CD8-positive, alpha-beta memory T cell (primary cell): ENCODE measurements at places on chromosomes 1 and 21. TPM values are rescaled to one million over a fixed set of nuclear protein-coding genes. Genes with fewer than 3 reads are reported as not detected.

GRCh38 chr1:178644308-178645120, 80.5 kb upstream of the RALGPS2 start:
- H3K4me3 ChIP-seq: no peak overlapping the region
- DNase-seq: no peak
- H3K4me1 ChIP-seq: no peaks in the 10 kb centered on the region
- H3K27ac ChIP-seq: no peak overlapping the region
- no peaks in the 10 kb centered on the region for H3K27me3 ChIP-seq

DNA sequence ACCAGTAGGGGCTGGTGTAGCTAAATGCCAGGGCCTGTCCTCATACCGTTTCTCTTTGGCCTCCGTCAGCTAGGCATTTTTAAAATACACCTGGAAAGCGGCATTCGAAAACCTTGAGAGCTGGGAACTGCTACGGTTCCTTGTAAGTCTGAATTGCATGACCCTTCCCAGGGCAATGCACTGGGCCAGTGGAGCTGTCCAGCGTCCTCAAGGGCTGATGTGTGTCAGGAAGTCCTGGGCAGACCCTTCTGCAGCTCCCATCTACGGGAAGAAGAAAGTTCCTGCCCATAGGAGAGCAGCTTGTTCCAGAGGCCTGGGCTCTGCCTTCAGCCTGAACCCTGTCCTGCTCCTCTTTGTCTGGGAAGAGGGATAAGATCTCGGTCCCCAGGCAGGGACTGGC, 34.1 kb downstream of the UBASH3A start:
- H3K27me3 ChIP-seq: no peaks in the 10 kb centered on the region
- H3K36me3 ChIP-seq: peaks cover 68% of the 10 kb centered on the region
- no peak overlapping the region for H3K27ac ChIP-seq
- DNase-seq: no peak
- H3K4me1 ChIP-seq: peaks cover 20% of the 10 kb centered on the region
- no peak overlapping the region for H3K4me3 ChIP-seq

DNA sequence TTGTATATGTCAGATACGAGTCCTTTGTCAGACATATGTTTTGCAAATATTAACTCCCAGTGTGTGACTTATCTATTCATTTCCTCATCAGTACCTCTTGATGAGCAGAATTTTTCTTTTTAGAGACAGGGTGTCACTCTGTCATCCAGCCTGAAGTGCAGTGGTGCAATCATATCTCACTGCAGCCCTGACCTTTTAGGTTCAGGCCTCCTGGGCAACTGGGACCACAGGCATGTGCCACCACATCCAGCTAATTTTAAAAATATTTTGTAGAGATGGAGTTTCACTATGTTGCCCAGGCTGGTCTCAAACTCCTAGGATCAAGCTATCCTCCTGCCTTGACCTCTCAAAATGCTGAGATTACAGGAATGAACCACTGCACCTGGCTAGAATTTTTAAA, 93.0 kb downstream of the HLCS start:
- H3K4me1 ChIP-seq: no peaks in the 10 kb centered on the region
- H3K27ac ChIP-seq: no peak overlapping the region
- H3K4me3 ChIP-seq: no peak overlapping the region
- H3K27me3 ChIP-seq: no peaks in the 10 kb centered on the region
- H3K36me3 ChIP-seq: no peaks in the 10 kb centered on the region
- no peak for DNase-seq

- no peaks in the 10 kb centered on the region for H3K4me1 ChIP-seq
- DNase-seq: no peak
- H3K36me3 ChIP-seq: no peaks in the 10 kb centered on the region
- H3K4me3 ChIP-seq: no peak overlapping the region
- H3K27ac ChIP-seq: no peak overlapping the region
Observed at GRCh38 chr1:227958617-227959324, 11.0 kb upstream of the WNT9A start.

DNA sequence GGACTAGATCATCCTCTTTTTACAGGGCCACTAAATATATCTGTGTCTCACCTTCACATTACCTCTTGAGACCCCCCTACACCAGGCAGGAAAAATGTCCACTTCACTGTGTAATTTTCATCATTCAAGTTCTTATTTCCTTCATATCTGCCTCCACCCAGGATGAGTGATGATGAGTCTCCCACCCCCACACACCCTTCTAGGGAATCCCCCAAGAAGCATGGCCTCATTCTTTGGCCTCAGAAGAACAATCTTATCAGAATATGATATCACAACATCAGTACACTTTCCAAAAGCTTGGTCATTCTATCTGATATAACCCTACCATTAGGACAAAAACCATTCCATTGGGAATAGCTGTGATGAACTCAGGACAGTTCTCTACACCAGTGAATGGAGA, 170.3 kb upstream of the DUSP10 start:
- no peak overlapping the region for H3K4me3 ChIP-seq
- H3K27ac ChIP-seq: no peak overlapping the region
- no peaks in the 10 kb centered on the region for H3K36me3 ChIP-seq
- no peaks in the 10 kb centered on the region for H3K4me1 ChIP-seq
- no peaks in the 10 kb centered on the region for H3K27me3 ChIP-seq
- no peak for DNase-seq

DNA sequence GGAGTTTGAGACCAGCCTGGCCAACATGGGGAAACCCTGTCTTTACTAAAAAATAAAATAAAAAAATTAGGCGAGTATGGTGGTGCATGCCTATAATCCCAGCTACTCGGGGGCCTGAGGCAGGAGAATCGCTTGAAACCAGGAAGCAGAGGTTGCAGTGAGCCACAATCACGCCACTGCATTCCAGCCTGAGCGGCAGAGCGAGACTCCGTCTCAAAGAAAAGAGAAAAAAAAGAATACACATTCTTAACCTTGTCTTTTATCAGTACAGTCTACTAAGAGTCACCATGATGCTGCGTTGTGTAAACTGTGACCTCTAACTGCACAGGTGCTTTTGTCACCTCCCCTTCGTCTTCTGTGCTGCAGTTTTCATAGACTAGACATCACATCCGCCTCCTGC, 37.2 kb downstream of the PCNT start:
- H3K4me1 ChIP-seq: no peaks in the 10 kb centered on the region
- no peak overlapping the region for H3K4me3 ChIP-seq
- DNase-seq: no peak
- no peak overlapping the region for H3K27ac ChIP-seq

DNA sequence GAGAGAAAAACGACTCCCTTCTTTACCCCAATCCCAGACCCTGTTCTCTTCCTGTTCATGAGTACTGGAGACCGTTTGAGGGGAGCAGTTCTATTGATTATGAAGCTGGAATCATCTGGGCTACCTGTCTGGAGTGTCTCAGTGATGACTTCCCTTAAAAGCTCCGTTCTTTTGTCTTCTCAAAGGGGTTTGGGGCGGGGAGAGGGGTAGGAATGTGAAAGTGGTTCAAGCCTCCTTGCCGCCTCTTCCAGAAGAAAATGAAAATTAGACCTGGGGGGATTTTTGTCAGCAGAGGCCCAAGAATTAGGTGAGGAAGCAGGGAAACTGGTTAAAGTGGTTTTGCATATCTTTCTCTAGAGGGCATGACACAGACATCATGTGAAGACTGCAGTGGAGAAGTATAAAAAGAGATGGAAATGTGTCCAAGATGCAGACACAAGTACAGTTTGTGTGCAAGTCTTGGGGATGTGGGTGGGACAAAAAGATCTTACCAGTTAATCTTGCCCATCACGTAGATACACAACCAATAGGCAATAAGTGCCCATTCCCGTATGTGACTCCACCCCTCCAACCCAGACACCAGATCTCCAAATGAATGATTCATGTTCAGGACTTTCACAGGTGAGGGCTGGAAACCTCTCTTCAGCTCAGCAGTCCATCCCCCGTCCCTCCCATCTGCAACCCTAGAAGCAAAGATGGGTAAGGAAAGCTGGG, 470 bp upstream of the MTMR11 start:
- no peak overlapping the region for H3K27ac ChIP-seq
- DNase-seq: no peak
- no peaks in the 10 kb centered on the region for H3K27me3 ChIP-seq
- peaks cover 14% of the 10 kb centered on the region for H3K4me1 ChIP-seq

Gene CFAP107
- polyA plus RNA-seq: not detected

DNA sequence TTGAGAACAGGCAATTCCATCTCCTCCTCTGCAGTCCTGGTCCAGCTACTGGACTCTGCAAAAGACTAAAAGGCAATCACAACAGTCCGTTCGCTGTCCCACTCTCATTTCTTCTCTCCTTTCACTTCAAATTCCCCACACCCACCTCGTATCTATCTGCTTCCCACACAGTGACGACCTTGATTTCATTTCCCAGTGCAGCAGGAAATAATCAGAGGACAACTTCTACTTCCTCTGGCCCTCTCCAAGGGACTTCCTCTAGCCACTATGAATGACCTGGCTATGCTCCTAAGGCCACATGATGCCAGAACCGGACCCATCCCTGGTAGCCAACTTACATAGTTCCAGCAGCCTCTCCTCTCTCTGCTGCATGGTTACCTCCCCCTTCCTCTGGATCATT, 8.0 kb downstream of the NOL9 start:
- H3K4me3 ChIP-seq: no peak overlapping the region
- no peak for DNase-seq
- H3K4me1 ChIP-seq: peaks cover 27% of the 10 kb centered on the region
- H3K36me3 ChIP-seq: peaks cover 24% of the 10 kb centered on the region
- H3K27me3 ChIP-seq: no peaks in the 10 kb centered on the region

Gene BGLAP
- polyA plus RNA-seq: not detected

Gene AURKAIP1
- polyA plus RNA-seq: 157 TPM

GRCh38 chr1:172960454-172961208, 90.1 kb downstream of the TNFSF18 start:
- no peaks in the 10 kb centered on the region for H3K36me3 ChIP-seq
- H3K4me3 ChIP-seq: no peak overlapping the region
- H3K27ac ChIP-seq: no peak overlapping the region

DNA sequence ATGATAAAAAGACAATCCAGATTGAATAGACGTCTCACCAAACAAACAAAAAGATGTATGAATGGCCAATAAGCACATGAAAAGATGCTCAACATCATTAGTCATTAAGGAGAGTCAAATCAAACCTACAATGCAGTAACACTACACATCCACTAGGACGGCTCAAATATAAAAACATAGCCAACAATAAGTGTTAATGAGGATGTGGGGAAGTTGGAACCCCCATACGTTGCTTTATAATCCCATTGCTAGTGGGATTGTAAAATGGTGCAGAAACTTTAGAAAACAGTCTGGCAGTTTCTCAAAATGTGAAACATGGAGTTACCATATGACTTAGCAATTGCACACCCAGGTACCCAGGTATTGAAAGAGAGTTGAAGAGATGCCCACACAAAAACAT, 14.7 kb upstream of the IL24 start:
- H3K4me1 ChIP-seq: no peaks in the 10 kb centered on the region
- no peak overlapping the region for H3K27ac ChIP-seq
- H3K27me3 ChIP-seq: no peaks in the 10 kb centered on the region
- no peak for DNase-seq

Gene SPRR2B
- not detected for polyA plus RNA-seq

DNA sequence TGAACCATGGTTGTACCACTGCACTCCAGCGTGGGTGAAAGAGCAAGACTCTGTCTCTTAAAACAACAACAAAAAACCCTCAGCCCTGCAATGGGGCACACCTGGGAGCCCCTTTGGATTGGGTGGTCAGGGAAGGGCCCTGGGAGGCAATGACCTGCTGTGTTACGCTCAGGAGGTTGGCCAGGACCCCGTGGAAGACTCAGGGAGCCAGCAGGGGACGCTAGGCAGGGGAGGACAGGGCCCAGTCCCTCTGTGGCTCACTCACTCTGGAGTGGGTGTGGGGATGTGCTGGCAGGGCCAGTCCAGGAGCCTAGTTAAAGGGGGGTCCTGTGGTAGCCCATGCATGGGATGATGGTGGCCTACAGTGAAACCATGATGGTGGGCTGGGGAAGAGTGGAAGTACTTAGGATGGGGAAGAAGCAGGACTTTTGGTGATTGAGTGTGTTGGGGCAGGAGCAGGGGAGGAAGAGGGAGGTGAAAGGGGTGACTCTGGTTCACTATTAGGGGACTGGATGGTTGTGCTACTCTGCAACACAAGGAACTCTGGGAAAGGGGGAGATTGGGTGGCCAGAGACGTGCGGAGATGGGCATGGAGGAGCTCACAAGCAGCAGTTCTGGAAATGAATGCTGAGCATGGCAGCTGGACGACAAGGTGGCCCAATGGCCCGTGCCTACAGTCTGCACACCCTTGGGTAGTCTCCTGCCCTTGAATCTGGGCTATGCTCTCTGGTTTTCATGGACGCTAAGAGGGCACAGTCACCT, 56.3 kb upstream of the FAM20B start:
- no peaks in the 10 kb centered on the region for H3K36me3 ChIP-seq
- H3K27ac ChIP-seq: no peak overlapping the region
- no peak for DNase-seq
- H3K4me3 ChIP-seq: no peak overlapping the region

Gene CLCA4
- not detected for polyA plus RNA-seq
